CD4-positive, alpha-beta T cell treated with Interleukin-10 for 1 hour (primary cell): ENCODE measurements at places on chromosomes 2 and 18.

DNA sequence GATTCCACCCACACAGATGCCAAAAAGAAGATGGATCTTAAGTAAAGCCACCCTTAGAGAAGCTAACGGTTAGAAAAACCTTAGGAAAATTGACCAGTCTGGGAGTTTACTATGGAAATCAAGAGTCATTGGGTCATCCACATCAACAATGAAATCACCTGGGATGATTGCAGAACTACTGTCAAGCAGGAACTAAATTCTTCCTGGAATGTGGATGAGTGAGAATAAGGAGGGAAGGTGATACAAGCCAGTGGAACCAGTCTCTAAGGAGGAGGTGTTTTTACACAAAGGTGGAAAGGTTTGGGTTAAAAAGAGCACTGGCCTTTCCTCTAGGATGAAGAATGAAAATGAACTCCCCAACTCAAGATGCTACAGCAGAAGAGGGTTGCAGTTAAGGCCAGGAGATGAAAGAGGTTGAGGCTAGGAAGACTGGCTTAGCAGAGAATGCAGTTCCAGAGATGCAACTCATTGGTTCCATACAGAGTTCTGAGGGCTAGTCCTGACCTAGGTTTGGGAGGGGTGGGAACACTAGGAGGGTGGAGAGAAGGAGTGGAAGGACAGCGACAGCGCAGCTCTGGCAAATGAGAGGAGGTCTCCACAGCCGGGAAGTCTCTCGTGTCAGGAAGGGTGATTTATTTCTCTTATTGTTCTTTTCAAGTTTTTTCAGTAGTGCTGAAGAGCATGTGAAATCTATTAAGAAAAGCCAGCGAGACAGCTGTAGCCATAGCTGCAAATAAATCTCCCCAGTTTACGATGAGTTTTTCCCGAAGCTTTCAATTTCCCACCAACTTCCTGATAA is 27.7 kb upstream of the KDM3A start:
- DNase-seq = no peak

DNA sequence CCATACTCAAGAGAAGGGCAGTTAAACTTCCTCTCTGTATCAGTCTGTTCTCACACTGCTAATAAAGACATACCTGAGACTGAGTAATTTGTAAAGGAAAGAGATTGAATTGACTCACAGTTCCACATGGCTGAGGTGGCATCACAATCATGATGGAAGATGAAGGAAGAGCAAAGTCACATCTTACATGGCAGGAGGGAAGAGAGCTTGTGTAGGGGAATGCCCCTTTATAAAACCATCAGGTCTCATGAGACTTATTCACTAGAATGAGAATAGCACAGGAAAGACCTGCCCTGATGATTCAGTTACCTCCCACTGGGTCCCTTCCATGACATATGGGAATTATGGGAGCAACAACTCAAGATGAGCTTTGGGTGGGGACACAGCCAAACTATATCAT is 1.4 kb upstream of the IL36B start:
- no peak for DNase-seq

GRCh38 chr18:73381016-73381698 is 513.4 kb upstream of the NETO1 start:
- DNase-seq = no peak

- DNase-seq = peak; percentile 61
Observed at GRCh38 chr2:219308142-219309101, 779 bp downstream of the PTPRN start.
